ENCODE measurements at places on chromosomes 5 and 9. TPM values are rescaled to one million over a fixed set of nuclear protein-coding genes. Genes with fewer than 3 reads are reported as not detected.

- no peak for DNase-seq
Measured at GRCh38 chr5:125409234-125409860, 662.9 kb upstream of the ZNF608 start.

The NUP155 gene
- total RNA-seq = 23.1 TPM

The ABLIM3 gene
- total RNA-seq = 67.6 TPM

- no peak for DNase-seq
Measured at GRCh38 chr5:133785182-133785581, 172.8 kb upstream of the FSTL4 start.

DNA sequence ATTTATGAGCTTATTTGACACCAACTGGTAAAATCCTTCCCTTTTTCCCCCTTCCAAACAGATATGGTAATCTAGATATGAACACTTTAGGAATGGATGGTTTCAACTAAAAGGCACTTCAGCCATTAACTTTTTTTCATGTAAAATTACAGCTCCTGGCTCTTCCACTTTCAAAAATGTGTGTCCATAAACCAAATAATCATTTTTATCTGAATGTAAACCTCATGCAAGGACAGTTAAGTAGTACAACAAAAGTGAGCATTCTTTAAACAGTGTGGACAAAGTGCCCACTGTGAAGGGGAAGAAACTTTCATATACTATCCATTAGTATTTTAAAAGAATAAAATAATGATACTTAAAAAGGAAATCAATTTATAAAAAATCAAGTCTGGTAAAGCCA is 17.2 kb downstream of the RAB14 start:
- no peak for DNase-seq
